ENCODE measurements at places on chromosomes 5 and 9.

DNA sequence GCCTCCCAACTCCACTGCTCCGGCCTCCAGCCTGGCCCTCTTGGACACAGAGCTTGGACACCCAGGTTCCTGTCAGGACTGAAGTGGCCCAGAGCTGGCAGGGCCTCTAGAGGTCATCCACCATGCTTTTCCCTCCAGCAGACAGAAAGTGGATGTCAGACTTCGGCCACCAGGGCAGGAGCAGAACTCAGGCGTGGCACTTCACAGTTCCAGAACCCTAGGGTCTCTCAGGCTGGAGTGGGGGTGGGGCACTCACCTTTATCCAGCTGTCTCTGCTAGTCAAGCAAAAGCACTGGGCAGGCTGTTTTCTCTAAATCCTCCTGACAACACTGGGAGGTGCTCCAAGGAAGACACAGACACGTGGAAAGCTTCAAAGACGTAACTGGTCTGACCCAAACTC is 35.6 kb upstream of the N4BP3 start:
- no peaks in the 10 kb centered on the region for H3K36me3 ChIP-seq
- no peaks in the 10 kb centered on the region for H3K4me1 ChIP-seq
- H3K4me3 ChIP-seq, result no peak overlapping the region
- no peak overlapping the region for H3K27ac ChIP-seq
- H3K27me3 ChIP-seq, result peaks cover 6% of the 10 kb centered on the region

- no peak overlapping the region for H3K4me3 ChIP-seq
- peak overlapping the region; percentile 41 for H3K27ac ChIP-seq
- H3K36me3 ChIP-seq, result no peaks in the 10 kb centered on the region
- peaks cover 14% of the 10 kb centered on the region for H3K4me1 ChIP-seq
- DNase-seq, result no peak
Observed at GRCh38 chr5:149473441-149473840, 77.8 kb downstream of the CSNK1A1 start.

GRCh38 chr5:106894964-106895363 is 775.8 kb downstream of the EFNA5 start:
- DNase-seq, result no peak
- no peaks in the 10 kb centered on the region for H3K4me1 ChIP-seq
- no peak overlapping the region for H3K4me3 ChIP-seq
- H3K36me3 ChIP-seq, result no peaks in the 10 kb centered on the region
- no peak overlapping the region for H3K27ac ChIP-seq

DNA sequence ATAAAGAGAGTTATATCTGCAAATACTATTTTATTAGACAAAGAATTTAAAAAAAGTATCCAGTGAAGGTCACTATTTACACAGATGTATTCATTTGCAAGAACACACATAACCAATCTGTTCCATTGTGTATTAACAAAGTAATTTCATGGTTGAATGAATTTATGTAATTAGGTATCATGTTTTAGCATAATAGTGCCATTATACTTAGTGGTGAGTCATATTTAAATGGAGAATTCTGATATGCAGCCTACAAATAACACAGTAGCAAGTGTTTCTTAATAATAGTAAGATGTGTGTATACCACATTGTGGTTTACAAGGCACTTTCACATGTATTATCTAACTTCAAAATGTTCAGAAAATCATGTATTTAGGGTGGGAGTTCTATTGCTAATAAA is 1028.5 kb upstream of the ACO1 start:
- DNase-seq, result no peak
- no peak overlapping the region for H3K4me3 ChIP-seq
- no peak overlapping the region for H3K27ac ChIP-seq
- H3K4me1 ChIP-seq, result peaks cover 3% of the 10 kb centered on the region

- H3K36me3 ChIP-seq, result no peaks in the 10 kb centered on the region
- no peak for DNase-seq
- H3K4me3 ChIP-seq, result no peak overlapping the region
- H3K27me3 ChIP-seq, result no peaks in the 10 kb centered on the region
Observed at GRCh38 chr9:108662956-108663355, 192.8 kb downstream of the ACTL7B start.

DNA sequence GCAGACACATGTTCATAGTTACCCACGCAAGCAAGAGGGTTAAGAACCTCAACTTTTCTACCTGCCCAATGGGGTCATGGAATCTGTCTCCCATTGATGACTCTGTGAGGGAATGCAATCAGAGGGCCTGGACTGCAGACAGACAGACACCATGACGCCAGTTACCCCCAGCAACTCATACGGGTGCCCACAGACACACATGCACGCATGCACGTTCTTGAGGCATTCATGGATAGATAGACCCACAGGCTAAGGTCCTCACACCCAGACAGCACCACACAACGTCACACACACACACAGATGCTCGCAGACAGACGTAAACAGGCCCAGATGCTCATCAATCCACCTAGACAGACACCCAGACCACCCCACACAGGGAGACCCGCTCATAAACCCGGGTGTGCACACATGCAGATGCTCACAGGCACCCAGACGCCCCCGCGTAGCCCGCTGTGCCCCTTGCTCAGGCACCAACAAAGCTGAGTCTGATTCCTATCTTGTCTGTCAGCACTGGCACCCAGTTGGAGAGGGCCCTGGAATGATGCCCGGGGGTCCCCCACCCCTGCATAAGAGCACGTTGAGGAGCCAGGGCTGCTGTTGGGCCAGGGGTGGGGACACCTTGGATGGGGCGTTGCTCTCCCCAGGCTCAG is 23.6 kb downstream of the LHX2 start:
- no peaks in the 10 kb centered on the region for H3K4me1 ChIP-seq
- no peak overlapping the region for H3K27ac ChIP-seq
- H3K4me3 ChIP-seq, result no peak overlapping the region
